ENCODE measurements at places on chromosomes 6 and 20.
A peak's percentile ranks its signal among the peaks of the same experiment; 100 is the strongest.

- DNase-seq = no peak
These were observed 7.9 kb upstream of the BHLHE23 start for GRCh38 chr20:63014710-63015109.

DNA sequence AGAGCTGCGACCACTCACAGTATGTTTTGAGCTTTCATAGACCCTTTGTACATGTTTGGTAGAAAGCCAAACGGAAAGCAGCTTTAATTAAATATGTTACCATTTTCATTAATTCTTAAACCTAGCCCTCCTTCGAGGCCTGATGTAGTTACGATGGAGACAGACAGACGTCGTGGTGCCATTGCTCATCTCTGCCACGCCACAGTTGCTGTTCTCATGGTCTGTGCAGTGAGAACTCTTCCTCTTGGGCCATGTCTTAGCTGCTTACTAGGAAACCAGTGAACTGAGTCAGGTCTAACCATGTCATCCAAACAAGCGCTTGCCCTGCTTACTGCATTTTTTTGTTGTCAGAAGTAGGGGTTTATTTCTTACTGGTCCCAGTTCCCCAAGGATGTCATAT, 62.8 kb downstream of the SNX9 start:
- DNase-seq = no peak

- no peak for DNase-seq
These were observed 39.9 kb downstream of the PYGB start for GRCh38 chr20:25287631-25288290.

- no peak for DNase-seq
These were observed 852 bp downstream of the GMNN start for GRCh38 chr6:24775520-24776058.

DNA sequence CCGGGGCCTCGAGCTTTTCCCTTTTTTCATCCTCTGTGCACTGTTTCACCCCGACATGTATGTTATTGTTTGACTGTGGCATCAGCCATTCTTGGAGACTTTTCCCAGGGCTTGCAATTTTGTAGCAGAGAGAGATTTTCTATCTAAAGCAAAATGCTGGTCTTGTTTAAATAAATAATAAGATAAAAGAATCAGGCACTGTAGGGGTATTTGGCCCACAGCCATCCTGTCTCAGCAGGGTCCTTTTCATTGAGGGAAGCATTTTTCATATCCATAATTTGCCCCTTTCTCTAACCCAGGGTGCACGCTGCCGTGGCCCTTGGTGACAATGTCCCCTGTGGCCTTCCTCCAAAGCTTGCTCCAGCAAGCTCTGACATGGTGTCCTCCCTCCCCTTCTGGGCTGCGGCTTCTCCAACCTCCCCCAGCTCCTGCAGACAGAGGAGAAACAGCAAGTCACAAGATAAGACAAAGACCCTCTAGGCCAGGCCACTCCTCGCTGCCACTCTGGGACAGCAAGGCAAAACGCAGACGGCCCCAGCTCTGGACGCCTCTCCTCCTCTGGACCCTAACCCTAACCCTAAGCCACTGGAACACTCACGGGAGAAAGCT, 117.6 kb downstream of the MYLK4 start:
- no peak for DNase-seq

DNA sequence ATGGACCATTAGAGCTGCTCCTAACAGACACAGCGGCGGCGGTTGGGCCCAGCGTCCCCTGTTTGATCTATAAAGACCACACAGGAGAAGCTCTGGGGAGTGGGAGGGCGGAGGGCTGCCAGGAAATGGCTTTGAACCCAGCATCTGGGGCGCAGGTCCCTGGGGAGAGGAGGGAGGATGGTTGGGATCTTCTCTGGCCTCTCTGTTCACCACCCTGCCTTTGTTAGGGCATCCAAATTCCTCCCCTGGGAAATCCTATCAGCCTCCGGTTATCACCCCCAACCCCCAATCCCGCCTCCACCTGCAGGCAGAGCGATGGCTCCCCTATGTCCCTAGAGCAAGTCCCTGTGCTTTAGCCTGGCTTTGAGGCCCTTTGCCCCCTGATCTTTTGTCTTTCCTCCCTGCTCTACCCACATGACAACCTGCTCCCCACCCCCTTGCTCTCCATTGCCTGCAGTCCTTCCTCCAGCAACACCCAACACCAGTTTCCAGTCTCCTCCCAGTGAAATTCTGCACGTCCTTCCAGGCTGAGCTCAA, 7.1 kb downstream of the XKR7 start:
- no peak for DNase-seq

GRCh38 chr6:44169886-44170570, 11.4 kb downstream of the CAPN11 start:
- DNase-seq = no peak

DNA sequence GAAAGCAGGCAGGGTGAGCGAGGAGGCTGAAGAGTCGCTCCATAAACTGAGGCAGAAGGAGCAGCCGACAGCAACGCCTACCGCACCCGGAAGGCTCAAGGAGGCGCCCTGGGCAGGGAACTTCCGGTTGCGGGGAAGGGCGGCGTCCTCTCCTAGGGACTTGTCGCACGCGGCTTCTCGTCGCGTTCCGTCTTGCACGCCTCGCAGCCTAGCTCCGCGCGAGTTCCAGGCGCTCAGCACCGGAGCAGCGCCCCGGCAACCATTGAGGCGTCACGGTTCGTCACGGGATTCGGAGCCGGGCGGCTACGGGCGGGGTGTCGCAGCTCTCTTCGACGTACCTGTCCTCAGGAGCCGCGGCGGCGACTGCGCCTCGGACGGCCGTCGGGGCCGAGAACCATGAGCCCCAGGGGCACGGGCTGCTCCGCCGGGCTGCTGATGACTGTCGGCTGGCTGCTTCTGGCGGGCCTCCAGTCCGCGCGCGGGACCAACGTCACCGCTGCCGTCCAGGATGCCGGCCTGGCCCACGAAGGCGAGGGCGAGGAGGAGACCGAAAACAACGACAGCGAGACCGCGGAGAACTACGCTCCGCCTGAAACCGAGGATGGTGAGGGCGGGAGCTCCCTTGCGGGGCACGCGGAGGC, at the start of gene SPACA1:
Gene SPACA1 (plus strand): TSS at position 332 of the 641 bp plus-strand sequence. CDS start 65 bp downstream, at position 397.
- DNase-seq = no peak

- DNase-seq = no peak
These were observed 86.8 kb downstream of the CDK19 start for GRCh38 chr6:110728501-110728900.

GRCh38 chr6:43971776-43972126, 155.5 kb downstream of the MRPL14 start:
- no peak for DNase-seq

DNA sequence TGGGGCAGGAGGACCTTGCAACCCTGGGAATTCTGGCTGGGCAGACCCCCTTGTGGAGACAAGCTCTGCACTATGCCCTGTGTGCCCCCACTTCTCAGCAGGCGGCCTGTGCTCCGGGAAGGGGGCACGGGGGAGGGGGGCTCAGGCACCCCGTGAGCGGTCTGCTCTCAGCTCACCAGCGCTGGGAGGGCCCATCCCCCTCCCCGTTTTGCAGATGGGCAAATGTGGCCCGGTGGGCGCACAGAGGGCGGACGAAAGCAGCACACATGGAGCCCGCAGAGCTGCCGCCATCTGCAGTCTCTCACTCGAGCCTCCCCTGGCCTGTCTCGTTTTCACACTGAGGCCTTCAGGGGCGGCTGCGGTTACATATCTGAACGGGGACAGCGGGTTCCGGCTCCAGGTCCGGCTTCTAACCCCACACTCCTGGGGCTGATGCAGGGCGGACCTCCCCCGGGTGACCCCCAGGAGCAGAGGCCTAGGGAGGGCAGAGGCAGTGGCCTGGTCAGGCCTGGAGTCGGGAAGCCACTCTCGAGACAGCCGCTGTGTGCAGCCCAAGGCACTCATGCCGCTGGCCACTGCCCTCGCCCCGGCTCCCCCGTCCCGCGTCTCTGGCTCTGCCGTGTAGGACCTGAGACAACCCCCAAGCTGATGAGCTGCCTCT, 13.9 kb downstream of the CHRNA4 start:
- no peak for DNase-seq

DNA sequence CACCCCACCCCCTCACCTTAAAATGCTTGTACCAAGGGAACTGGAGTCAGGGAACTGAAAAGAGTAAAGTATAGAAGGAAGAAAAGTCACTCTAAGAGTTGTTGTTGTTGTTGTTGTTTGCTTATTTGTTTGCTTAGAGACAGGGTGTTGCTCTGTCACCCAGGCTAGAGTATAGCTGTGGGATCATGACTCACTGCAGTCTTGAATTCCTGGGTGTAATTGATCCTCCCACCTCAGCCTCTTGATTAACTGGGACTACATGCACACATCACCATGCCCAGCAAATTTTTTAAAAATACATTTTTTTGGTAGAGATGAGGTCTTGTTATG, 681.6 kb upstream of the GJE1 start:
- DNase-seq = no peak

- no peak for DNase-seq
These were observed 979.8 kb upstream of the GJE1 start for GRCh38 chr6:141152951-141153350.

DNA sequence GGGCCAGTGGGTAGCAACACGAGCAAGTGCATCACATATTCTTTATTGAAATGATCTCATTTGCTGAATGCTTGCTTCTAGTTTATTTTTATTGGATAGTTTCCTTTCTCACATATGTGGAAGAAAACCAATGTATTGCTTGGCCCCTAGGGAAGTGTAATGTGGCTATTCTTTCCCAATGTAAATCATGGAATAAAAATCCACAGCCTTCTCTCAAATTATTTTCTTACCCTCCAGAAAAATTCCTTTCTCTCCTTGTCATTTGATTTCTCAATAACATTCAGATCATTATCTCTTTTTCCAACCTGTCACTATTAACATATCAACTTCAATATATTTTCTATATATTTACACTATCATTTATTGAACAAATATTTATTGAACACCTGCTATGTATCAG, 51.9 kb upstream of the PTPRK start:
- DNase-seq = no peak

GRCh38 chr6:83708970-83709747, at the start of gene SNAP91:
Gene SNAP91, minus strand, starts transcription at chr6:83709101. Its CDS starts 1,174 bp downstream, at chr6:83707927.
- DNase-seq = peak; percentile 74

DNA sequence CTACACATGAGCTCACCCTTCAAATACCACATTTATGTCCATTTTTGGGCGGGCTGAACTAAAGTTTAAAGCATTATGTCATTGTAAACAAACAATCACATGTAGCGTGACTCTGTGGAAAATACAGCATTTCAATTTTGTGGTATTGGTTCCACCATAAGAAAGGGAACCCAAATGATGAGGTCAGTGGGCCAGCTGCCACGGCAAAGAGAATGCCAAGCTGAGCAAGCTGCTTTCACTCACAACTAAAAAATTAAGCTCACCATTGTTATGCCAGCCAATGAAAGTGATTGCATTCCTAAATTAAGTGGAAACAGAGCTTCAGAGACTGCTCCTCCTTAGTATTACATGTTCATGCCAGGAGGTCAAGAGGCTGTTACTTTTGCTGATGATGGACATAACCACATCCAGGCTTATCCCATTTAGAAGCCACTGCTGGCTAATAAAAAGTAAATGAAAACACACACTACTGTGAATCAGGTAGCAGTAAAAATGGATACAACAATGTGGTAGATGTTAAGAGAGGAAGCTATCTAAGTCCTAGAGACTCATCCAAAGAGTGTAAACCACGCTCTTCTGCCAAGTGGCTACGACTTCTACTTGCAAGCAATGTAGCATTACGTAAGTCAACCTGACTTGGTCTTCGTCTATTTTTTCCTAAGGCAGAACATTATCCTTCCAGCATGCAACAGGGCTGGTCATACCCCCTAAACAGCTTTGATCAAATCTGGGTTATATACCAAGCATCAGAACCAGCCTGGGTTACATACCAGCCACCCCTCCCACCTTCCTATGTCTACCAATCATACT, 164.8 kb downstream of the BACH2 start:
- no peak for DNase-seq

DNA sequence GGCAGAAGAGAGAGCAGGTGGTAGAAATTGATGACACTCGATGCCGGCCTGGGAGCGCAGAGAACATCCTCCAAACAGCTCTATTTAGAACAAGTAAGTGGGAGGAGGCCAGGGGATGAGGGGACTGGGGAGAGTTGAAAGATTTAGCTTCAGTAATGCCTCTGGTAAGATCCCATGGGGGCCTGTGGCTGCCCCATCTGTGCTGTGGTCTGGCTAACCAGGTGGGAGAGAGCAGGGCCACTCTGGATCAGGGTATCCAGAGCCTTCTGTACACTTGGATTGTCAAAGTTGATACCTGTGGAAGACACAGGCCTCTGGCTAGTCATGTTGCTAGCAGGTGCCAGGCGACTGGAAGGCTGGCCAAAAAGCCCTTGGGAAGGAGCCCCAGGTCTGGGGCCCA, 27.6 kb downstream of the NCOA5 start:
- no peak for DNase-seq

GRCh38 chr6:39192736-39193135, 36.5 kb downstream of the KCNK5 start:
- no peak for DNase-seq

GRCh38 chr6:31681135-31681671, 336 bp upstream of the LY6G5C start:
- peak; percentile 36 for DNase-seq

DNA sequence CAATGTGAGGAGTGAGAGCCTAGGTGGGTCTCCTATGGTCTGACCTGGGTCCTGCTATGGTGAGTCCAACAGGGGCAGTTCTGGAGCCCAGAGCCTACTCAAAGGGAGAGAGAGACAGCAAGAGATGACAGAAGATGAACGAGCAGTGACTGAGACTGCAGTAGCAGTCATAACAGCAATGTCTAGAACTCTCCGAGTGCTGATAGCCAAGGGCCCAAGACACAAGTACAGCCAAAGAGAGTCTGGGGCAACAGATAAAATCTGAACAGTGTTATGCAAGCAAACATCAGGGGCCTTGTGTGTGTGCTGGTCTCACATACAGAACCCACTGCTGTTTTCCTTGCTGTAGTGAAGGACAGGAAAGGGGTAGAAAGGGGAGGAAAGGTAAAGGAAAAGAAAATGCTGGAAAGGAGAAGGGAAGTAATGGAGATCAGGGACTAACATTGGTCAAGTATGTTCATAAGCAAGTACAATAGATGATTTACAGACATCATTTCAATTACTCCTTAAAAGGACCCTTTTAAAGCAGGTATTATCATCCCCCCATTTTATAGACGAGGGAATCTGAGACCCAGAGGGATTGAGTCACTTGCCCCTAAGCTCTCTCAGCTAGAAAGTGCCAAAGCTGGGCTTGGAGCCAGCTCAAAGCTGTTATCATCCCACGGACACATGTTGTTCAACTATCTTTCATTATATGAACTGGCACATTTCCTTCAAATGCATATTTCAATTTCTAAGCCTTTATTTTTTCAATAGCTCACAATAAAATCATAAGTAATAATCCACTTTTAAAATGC, 182.3 kb upstream of the RAB32 start:
- no peak for DNase-seq

DNA sequence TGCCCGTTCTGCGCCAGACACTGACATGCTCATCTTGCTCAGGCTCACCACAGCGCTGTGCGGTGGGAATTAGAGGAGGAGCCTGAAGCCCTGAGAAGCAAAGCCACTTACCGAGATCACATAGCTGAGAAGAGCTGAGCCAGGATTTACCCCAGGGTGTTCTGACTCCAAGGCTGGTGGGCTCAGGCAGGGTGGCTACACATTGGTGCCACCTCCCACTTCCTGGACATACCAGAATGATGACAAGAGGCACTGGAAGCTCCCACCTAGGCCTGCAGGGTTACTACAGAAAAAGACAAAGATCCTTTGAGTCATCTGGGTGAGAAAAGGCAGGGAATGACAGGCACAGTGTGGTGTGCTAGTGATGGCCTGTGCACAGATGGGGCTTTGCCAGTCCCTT, 24.4 kb upstream of the FKBP1A start:
- DNase-seq = no peak

- DNase-seq = no peak
These were observed 159.2 kb downstream of the UBE3D start for GRCh38 chr6:82906489-82906888.

- no peak for DNase-seq
These were observed 89.1 kb upstream of the MPC1 start for GRCh38 chr6:166471797-166472260.

GRCh38 chr6:35718375-35718736, 18.5 kb upstream of the ARMC12 start:
- no peak for DNase-seq

Data from NCI-H774 (cell line).